ENCODE measurements at places on chromosomes 6 and 20.
A peak's percentile ranks its signal among the peaks of the same experiment; 100 is the strongest.

- no peak for DNase-seq
Observed at GRCh38 chr6:11092668-11093375, 812 bp upstream of the SMIM13 start.

DNA sequence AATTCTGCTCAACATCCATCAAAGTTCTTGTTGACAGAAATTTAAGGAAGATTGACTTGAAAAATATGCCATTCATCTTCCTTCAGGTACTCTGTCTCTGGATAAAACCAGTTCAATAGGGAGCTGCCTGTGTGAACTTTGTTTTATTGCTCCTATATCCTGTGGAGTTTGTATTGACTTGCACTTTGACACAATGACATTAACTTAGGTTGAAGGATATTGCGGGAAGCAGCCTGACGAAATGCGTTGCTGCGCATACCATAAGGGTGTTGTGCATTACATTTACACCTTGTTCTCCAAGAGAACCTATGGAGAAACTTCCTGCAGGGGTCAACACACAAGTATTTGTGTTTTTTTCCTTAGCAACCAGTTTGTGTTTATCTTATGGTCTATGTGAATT, 185.4 kb upstream of the GRIK2 start:
- no peak for DNase-seq

GRCh38 chr6:43091436-43091991, 15.4 kb downstream of the PTK7 start:
- DNase-seq = no peak

DNA sequence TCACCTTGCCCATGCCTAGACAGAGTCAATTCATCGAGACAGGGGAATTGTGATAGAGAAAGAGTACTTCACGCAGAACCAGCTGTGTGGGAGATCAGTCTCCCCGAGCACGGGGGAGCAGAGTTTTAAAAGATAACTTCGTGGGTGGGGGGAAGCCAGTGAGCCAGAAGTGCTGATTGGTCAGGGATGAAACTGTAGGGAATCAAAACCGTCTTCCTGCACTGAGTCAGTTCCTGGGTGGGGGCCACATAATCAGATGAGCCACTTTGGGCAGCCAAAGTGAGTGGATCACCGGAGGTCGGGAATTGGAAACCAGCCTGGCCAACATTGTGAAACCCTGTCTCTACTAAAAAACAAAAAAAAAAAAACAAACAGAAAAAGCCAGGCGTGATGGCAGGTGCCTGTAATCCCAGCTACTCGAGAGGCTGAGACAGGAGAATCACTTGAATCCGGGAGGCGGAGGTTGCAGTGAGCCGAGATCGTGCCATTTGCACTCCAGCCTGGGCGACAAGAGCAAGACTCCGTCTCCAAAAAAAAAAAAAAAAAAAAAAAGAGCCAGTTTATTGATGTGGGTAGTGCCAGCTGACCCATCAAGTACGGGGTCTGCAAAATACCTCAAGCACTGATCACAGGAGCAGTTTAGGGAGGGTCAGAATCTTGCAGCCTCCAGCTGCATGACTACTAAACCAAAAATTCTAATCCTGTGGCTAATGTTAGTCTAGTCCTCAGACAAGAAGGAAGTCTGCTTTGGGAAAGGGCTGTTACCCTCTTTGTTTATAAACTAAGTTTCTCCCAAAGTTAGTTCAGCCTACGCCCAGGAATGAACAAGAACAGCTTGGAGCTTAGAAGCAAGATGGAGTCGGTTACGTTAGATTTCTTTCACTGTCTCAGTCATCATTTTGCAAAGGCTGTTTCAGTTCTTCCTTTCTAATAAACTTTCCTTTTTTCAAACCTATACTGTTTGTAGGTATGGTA, 3.9 kb upstream of the TRIM39 start:
- DNase-seq = peak; percentile 40

DNA sequence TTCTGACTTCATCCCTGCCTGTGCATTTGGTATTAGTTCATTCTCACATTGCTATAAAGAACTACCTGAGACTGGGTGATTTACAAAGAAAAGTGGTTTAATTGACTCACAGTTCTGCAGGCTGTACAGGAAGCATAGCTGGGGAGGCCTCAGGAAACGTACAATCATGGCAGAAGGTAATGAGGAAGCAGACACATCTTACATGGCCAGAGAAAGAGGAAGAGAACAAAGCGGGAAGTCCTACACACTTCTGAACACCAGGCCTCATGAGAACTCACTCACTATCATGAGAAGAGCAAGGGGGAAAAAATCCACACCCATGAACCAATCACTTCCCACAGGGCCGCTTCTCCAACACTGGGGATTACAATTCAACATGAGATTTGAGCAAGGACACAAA, 303.9 kb downstream of the CBLN4 start:
- no peak for DNase-seq

DNA sequence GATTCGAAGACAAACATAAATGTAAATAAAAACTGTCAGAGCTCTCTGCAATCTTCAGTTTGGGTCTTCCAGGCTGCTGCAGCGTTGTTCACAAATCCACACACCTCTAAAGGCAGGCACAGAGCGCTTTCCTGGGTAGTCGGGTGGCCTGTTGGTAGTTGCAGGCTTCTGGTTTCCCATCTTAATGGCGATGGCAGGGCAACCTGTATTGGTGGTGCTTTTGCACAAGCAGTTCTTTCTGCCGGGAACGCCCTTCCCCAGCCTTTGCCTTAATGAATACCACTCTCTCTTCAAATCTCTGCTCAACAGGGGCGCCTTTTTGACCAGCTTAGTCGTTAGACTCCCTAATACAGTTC, 723 bp upstream of the IFT52 start:
- DNase-seq = no peak

DNA sequence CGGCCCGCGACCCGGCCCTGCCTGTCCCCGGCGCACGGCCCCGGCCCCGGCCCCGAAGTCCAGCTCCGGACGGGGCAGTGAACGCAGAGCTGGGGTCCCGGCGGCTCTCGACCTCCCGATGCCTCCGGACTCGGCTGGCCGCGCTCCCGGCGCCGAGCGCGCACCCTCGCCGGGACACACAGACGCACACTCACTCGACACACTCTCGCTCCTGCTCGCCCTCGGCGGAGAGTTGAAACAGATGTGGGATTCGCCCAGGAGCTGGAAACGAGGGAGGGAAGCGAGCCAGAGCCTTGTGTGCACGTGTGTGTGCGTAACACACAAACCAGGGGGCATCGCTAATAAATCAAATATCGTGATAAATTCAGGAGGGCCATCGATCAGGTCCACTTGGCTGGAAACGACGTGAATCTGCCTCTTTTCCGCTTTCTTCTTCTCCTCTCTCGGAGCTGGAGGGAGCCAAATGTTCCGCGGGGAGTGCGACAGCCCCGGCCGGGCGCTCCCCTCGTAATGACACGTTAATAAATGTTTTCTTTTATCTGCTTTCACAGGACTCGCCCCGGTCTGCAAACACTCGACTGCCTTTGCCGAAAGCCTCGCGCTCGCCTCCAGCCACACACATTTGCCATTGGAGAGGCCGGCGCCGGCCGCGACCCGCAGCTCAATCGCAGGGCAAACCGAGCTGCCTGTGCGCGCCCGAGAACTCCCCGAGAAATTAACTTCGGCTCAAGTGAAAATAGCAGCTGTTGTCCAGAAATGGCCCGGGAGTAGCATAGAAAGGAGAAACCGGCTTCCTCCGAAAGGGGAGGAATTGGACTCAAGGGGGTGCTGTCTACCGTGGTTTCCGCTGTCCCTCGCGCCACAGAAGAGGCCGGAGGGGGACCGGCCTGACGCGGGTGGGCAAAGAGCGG, 828 bp upstream of the SULF2 start:
- DNase-seq = no peak

GRCh38 chr6:39344821-39345280, 22.3 kb upstream of the KCNK16 start:
- no peak for DNase-seq

DNA sequence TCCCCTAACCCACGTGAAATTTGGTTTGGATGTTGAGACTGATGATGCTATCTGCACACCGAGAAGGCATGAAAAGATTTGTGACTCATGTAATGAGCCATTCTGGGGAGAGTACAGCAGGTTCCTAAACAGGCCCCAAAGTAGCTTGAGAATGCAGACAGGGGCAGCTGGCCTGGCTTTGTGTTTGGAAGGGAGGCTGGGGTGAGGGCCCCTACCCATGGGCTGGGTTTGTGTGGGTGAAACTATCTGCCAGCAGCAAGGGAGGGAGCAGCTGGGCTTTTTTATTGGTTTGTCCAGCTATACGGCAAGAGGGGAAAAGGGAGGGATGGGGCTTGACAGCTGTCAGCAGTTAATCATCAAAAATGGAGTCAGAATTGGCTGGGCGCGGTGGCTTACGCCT, 87.0 kb upstream of the RNF24 start:
- DNase-seq = no peak

- no peak for DNase-seq
Observed at GRCh38 chr6:48505621-48506020, 394.6 kb upstream of the PTCHD4 start.

DNA sequence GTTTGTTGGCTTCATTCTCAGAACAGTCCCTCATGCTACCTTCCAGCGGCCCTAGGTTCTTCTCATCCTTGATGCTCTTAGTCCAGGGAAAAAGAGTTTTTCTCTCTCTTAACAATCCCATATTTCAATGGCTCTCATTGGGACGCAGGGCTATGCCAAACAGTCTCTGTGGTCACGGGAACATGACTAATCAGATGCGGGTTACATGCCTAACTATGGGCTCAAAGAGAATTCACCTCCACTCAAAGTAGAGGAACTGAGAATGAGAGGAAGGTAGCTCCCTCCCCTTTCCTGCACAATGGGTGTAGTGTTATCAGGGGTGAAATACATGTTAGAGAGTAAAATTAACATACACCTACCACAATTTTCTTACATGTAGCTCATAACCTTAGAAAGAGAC, 18.1 kb upstream of the ATRN start:
- no peak for DNase-seq

GRCh38 chr20:57819691-57820380, 110.0 kb upstream of the PMEPA1 start:
- DNase-seq = no peak

DNA sequence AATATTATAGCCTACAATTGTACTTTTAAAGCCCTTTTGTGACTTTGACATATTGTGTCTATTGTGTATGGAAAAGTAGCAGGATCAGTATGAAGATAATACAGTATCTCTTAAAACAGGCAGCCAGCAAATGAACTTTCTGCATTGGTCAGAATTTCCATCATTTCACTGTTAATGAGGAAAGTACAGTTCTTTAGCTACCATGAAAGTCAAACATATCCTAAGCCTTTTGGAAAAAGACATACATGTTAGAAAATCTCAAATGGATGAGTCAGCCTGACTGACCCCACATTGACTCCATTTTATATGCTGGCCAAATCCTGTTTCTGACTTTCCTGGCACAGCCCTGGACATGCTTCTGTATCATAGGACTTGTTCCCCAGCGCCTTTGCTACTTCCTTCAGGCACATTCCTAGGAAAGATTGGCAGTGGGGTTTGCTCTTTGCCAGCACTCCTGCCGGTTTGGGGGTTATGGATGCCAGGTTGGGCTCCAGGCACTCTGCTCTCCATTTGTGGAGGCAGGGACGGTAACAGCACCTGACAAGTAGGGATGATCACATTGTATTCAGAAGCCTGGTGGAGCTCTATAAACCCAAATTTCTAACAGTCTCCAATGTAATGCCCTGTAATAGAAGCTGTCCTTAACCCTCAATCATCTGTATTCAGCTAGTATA, 43.7 kb downstream of the TOP1 start:
- DNase-seq = no peak

- no peak for DNase-seq
Observed at GRCh38 chr6:26309731-26310142, 55.3 kb upstream of the BTN3A2 start.

DNA sequence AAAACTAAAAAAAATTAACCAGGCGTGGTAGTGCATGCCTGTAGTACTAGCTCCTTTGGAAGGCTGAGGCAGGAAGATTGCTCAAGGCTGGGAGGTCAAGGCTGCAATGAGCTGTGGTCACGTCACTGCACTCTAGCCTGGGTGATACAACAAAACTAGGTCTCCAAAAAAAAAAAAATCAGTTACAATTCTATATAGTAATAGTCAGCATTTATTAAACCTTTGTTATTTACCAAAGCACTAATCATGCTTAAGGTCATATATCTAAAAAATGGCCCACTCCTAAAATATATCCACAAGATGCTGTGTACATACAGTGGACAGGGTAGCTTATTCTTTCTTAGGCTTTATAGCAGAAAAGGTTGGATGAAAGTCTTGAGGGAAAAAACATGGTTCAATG, 152.4 kb downstream of the TFAP2A start:
- DNase-seq = no peak

- DNase-seq = no peak
Observed at GRCh38 chr6:1665214-1665613, 55.5 kb downstream of the FOXC1 start.

DNA sequence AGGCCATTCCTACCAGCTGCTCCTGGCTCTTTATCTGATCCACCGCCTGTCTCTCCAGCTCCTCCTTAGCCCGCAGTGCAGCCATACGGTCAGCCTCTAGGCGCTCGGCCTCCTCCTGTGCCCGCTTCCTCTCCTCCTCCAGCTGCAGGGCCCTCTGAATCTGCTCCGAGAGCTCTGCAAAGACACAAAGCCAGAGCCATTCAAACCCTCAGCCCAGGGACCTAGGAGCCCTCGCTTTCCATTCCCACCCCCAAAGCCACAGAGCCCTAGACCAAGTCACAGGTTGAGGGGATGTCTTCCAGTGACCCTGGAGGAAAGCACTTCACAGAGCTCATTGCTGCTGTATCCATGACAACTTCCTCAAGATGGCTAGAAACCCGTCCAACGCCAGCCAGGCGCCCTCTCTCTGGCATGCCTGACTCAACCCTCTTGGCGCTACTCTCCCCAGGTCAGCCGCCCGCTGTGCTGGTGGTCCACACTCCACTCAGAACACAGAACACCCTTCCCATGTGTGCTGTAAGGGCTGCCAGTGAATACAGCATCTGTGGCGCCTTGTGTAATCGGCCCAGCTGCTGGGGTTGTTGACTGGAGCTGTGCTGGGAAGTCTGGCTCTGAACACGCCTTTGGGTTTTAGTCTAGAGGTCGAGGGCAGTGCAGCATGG, 49.3 kb downstream of the EZR start:
- peak; percentile 31 for DNase-seq

GRCh38 chr6:43705996-43706395, 18.4 kb upstream of the MRPS18A start:
- no peak for DNase-seq

GRCh38 chr6:144688713-144689112, 403.6 kb downstream of the UTRN start:
- no peak for DNase-seq

Data from activated T-cell treated with anti-CD3 and anti-CD28 coated beads, Interleukin-2, amount 50 U/mL, for 24 hours (primary cell).